ENCODE measurements at places on chromosomes 7 and 10.

DNA sequence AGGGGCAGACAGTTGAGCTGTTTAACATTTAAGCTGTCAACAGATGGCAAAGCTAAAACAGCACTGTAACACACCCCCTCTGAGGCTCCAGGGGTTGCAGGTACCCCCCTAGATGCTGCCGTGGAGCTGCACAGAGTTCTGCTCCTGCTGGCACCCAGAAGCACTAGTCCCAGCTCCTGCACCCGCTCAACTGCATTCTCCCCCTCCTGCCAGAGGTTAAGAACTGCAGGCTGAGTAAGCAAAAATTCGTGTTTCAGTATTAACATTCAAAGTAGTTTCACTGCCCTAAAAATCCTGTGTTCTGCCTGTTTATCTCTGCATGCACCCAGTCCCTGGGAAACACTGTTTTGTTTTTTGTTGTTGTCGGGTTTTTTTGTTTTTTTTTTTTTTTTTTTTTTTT is 790.8 kb upstream of the KCND2 start:
- DNase-seq, result no peak

DNA sequence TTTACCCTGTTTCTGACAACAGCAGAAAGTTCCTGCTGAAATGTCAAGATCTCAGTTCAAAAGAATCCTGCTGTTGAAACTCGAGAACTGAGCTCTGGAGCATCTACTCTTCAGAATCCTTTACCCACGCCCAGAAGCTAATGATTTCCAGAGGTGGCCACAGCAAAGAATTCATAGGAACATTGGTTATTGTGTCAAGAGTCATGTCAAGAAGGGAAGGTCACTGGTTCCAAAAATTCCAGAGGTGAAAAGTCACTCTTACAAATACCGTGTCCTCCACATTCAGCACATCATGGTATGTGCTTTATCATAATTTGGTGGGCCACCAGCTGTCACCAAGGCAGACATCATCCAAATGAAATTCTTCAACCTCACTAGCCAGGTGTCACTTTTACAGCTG is 394.4 kb upstream of the NPVF start:
- DNase-seq, result no peak

- no peak for DNase-seq
These were observed 129.3 kb downstream of the NRF1 start for GRCh38 chr7:129740574-129741410.

DNA sequence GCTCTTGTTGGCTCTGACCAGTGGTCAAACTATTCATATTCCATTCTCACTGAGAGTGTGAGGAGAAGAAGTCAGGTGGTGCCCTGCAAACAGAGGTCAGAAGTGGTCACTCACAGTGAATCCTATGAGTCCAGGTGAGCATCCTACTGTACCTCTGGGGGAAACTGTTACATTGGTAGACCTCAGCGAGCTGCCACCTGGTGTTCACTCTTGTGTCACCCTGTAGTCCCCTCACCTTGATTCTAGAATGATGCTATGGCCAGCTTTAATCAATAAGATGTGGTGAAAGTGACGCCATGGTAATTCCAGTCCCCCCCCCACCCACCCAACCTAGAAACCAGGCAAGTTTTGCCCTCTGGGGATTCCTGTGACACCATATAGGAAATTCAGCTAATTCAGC is 1.2 kb upstream of the AMPH start:
- DNase-seq, result no peak

DNA sequence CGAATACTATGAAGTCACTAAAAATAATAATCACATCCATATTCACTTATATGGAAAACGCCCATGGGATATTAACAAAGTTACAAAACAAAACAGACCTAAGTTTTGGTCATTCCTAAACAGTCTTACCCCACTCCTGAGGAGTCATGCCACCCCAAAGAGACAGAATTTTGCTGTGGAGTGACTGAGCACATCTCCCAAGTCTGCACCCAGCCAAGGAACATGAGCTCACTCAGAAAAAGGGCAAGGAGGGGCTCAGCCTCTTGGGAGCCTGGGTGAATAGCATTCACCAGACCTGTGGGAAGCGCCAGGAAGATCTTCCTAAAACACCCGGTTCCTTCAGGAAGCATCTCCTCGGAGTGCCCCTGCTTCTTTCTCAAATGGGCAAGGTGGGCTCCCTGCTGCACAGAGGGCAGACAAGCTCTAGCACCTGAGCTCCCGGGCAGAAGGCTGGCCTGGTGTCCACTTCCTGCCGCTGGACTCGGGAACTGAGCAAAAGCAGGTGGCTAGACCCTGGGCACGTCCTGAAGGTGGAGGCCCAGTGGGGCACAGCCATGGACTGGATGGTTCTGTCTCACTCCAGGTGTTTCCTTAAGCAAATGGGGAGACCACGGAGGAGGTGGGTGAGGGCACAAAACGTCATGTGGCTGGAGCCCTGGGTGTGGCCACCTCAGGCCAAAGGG is 31.0 kb downstream of the TNS3 start:
- DNase-seq, result no peak

DNA sequence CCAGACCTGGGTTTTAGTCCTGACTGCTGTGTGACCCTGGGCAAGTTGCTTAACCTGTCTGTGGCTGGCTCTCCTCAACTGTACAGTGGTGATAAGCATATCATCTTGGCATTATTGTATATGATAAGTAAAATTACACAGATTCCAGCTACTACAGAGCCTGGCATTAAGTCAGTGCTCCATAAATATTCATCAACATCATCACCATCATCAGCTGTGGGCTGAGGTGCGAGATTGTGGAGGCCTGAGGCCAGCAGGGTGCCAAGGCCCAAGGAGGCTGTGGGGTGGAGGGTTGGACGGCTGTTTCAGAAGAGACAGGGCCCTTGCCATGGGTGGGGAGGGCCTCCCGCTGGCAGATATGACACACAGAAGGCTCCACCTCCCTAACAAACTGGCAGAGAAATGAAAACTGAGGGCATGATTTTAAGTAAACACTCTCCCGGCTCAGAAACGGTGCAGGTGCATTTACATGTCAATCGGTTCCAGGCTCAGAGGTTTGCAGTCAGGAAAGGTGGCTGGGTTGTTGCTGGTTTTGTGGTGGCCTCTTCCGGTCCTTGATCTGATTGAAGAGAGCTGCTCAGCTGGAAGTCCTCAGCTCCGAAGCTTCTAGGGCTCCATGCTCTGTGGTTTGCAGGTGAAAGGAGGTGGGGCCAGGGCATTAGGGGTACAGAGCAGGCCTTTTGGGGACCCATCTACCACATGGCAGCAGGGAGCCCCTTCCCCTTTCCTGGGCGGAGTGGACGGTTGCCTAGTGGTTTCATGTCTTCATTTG is 10.2 kb downstream of the CRYGN start:
- no peak for DNase-seq

DNA sequence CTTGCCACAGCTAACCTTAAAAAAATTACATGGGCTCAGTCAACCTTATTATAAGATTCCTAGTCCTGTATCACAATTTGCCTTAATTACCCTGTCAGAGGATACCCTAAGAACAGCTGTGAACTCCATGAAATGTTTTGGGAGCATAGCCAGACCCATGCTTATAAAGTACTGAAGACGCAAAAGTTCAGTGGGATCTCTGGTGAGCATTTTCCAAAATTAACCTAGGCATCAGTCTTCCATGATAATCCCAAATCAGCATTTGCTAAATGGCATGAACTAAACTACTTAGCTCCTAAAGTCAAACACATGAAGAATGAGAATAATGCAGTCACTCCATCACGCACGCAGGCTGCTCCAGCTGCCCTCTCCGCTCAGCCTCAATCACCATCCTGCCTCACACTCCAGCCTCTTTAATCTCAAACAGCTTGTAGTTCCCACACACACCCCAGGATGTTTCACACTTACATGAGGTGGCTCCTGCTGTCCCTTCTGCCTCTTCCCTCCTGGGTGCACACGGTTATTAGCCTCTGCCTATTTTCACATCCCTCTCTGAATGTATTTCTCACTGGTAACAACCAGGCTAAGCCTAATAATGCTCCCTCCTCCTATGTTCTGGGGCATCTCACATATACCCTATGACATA is 15.3 kb downstream of the IGF2BP3 start:
- no peak for DNase-seq

- DNase-seq, result no peak
These were observed 4.4 kb downstream of the MSRB2 start for GRCh38 chr10:23099816-23100215.

DNA sequence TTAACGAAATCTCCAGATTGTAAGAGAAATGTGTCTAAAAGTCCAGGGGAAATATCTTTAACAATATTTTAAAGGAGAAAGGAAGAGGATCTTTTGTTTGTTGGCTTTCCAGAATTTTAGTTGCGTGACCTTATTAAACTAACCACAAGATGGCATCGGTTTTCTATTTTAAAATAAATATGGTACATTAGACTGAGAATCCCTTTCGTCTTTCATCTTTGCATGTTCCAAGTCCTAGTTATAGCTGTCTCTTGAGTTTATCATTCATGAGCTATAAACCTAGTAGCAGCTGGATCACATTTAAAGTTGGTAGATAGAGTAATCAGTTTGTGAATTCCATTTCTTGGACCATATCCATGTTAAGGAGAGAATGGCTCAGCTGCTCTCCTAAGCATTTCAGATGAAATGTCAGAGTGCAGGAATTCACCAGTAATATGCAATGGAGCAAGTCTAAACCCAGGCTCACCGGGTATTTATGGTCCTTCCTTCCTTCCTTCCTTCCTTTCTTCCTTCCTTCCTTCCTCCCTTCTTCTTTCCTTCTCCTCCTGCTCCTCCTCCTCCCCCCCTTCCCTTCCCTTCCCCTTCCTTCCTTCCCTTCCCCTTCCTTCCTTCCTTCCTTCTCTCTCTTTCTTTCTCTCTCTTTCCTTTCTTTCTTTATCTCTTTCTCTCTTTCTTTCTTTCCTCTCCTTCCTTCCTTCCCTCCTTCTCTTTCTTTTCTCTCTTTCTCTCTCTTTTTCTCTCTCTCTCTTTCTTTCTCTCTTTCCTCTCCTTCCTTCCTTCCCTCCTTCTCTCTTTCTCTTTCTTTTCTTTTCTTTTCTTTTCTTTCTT is 57.8 kb upstream of the RAB18 start:
- DNase-seq, result no peak

- DNase-seq, result no peak
These were observed 116.2 kb downstream of the CDH23 start for GRCh38 chr10:71512761-71513539.

DNA sequence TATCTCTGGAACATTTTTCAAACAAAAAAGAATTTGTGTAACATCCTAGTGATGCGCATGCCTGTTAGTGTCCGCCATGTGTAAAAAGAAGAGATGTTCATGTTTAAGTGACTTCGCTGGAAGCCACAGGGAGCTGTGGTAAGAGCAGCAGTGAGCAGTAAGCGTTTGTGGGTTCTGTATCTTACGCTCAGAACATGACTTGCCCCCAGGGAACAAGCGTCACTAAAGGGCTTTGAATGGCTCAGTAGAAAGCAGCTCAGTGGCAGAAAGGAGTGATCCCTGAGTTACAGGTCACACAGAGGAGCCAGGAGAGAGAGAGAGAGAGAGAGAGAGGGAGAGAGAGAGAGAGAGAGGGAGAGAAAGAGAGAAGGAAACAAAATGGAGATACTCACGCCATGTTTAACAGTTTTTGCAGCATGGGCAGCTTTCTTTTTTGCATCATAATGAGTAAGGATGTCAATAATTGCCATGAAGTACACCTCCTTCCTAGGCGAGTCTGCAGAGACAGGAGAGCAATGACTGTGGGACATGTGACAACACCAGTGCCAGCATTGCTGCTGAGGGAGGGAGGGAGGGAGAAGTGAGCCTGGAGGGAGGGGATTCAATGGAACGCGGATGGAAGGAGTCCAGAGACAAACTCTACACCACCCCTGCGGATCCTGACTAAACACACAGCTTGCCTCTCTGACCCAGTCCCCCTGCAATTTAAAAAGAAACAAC is 174.6 kb downstream of the PIP4K2A start:
- DNase-seq, result no peak

DNA sequence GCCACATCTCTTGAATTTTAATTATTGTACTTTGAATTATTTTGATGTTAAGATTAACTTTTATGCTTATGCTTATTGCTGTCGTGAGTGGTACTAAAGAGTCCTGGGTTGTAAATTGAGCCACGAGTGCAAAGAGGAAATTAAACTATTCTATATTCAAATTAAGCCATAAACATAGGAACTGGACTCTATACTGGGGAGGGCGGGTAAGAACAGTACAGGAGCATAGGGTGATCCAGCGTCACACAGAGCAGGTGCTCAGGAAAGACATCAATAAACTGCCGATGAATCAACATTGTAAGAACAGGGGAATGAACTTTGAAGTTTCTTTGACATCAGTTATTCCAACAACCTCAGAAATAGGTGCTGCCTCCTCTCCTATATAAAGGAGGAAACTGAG is 219.6 kb downstream of the CACNB2 start:
- DNase-seq, result no peak

GRCh38 chr10:11516431-11516746 is 95.1 kb downstream of the USP6NL start:
- no peak for DNase-seq

DNA sequence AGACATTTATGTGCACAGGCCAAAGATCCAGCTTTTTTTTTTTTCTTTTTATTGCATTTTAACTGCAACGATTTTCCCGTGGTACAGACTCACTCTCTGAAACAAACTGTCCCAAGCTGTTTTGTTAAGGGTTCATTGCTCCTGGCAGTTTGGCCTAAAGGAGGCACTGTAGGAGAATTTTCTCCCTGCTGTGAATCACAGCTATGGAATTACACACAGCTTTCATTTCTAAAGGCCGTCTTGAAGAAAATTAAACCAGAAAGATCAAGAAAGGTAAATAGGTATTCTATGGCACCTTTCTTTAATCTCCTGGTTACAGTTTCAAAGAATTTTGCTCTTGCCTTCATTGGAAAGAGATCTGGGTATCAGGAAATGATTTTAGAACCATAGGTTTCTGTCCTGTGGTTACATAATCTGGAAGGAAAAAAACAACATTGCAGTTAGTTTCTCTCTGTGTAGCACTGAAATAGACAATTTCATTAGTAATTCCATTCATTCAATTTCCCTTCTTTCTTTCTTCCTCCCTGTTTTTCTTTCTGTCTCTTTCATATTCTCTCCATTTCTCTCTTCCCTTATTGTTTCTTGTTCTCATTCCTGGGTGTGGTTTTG is 51.2 kb downstream of the PDK4 start:
- DNase-seq, result no peak

- no peak for DNase-seq
These were observed 32.0 kb downstream of the SFMBT2 start for GRCh38 chr10:7378602-7379403.
